Brain pericyte (primary cell): ENCODE measurements at places on chromosomes 7 and 10.

- no peak for DNase-seq
Measured at GRCh38 chr7:144641389-144642044, 194.3 kb downstream of the TPK1 start.

- no peak for DNase-seq
Measured at GRCh38 chr10:108465871-108466641, 1301.5 kb upstream of the SORCS1 start.

DNA sequence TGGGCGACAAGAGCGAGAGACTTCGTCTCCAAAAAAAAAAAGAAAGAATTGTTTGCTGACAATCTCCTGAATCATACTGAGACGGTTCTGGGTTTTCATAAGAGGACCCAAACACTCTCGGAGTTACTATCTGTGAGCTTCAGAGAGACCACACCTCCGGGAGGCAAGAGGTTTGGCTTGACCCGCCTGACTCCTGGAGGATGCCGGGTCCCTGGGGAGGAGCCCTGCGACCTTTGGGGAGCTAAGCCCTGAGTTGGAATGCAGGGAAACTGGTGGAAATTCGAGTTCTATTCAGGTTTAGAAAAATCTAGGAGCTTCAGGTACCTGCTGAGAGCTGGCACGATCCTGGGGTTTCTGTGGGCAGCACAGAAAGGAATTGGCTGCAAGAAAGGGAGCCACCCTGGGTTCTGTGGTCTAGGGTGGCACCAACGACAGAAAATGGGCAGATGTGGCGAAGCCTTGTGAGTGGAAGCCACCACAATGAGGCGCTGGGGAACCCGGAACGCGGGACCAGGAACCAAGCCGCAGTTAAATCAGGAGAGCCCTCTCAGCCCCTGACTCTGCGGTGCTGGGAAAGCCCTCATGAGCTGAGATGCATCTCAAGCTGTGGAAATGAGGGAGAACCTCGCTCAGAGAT is 21.9 kb upstream of the GATAD1 start:
- DNase-seq: no peak

- no peak for DNase-seq
Measured at GRCh38 chr7:139827042-139827441, 2.0 kb upstream of the TBXAS1 start.

GRCh38 chr7:133491846-133492652 is 239.2 kb downstream of the EXOC4 start:
- DNase-seq: no peak

DNA sequence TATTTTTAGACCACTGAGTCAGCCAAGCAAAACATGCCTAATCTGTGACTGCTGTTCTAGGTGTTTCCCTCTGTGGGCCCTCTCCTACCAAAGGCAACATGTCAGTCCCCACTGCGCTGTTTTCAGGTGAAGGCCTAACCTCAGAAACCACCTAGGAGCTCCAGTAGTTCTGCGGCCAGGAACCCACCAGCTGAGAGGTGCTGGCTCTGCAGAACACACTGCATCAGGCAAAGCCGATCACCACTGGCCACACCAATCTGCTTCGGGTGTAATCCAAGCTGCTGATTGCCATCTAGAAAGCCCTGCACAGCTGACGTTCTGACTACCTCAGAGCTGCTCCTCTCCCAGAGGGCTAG is 14.9 kb downstream of the CAMK2G start:
- no peak for DNase-seq
